ENCODE measurements at places on chromosomes 5 and 9.

GRCh38 chr9:14542071-14542470 is 151.2 kb downstream of the ZDHHC21 start:
- DNase-seq: no peak

- peak; percentile 47 for DNase-seq
These were observed 17.6 kb downstream of the TENT4A start for GRCh38 chr5:6730807-6731206.

DNA sequence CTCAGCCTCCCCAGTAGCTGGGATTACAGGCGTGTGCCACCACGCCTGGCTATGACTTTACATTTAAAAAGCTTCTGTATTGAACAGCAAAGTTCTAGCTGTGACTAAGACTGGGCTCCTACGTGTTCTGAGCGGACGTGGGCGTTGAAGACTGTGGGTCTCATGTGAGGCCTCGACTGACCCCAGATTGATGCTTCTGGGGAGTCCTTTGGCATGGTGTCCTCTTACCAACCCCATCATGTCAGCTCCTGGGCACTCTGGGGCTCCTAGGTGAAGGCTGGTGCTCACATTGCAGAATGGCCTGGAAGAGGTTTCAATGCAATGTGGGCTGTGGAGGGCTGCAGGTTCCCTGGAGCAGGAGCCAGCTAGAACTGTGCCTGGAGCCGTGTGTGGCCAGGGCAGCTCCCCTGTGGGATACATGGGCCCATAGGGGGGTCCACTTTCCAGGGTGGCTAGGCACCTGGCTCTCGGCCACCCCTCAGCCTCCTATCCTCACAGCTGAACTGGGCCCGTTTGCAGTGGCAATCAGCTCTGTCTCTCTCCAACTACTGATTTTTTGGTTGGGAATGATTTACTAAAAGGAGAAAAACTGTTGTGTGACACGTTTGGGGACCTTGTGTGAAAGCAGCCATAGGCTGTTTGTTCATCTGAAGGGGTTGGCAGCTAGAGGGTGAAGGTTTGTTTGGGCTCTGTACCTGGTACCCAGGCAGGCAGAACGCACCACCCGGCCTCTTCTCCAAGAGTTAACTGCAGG is 29.7 kb downstream of the SLC25A25 start:
- DNase-seq: no peak

- no peak for DNase-seq
These were observed 993 bp downstream of the HCN1 start for GRCh38 chr5:45694971-45695803.

DNA sequence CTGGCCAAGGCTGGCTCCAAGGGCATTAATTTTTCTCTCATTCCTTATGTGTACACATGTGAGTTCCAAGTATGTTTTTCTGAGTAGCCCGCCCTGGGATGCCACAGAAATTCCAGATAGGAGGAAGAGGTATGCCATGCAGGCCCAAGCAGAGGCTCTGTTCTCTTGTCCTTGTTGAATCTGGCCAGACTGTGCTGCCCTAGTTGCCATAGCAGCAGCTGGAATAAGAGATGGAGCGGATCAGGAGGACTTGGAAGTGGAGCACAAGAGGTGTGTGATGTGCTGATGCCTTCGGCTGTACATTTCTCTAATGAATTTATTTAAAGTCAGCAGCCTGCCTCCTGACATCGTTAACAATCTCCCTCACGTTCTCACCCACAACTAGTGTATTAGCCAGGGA is 235.6 kb upstream of the RPS23 start:
- DNase-seq: no peak

- DNase-seq: no peak
These were observed 76.4 kb downstream of the MED27 start for GRCh38 chr9:132003319-132003704.

GRCh38 chr9:108704156-108704852 is 151.5 kb downstream of the ACTL7B start:
- DNase-seq: no peak

All from kidney glomerular epithelial cell (primary cell).